T-helper 1 cell (primary cell): ENCODE measurements at places on chromosomes 3 and 15.

DNA sequence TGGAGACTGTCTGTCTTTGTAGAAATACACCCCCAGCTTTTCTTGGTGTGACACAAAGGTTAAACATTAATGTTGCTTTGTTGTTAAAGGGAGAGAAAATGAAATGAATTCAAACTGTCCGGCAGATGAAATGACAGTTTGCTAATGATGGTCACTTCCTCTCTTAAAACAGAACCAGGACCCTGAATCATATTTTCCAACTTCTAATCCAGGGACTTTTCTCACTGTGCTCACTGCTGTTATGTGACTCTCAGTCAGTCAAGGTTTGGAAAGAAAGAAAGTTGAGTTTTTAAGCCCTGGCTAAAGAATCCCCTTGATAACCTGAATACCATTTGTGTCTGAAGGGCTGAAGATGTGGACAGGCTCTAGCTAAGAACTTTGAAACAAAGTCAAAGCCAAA, 215.8 kb downstream of the AGBL1 start:
- DNase-seq, result no peak

DNA sequence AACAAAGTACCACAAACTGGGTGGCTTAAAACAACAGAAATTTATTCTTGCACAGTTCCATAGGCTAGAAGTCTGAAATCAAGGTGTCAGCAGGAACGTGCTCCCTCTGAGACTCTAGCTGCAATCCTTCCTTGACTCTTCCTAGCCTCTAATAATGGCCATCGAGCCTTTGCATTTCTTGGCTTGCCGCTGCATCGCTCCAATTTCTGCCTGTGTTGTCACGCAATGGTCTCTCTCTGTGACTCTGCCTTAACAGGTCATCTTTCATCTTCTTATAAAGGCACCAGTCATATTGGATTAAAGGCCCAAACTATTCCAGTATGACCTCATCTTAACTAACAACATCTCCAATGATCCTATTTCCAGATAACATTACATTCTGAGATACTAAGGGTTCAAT, 61.0 kb upstream of the FNDC3B start:
- no peak for DNase-seq

DNA sequence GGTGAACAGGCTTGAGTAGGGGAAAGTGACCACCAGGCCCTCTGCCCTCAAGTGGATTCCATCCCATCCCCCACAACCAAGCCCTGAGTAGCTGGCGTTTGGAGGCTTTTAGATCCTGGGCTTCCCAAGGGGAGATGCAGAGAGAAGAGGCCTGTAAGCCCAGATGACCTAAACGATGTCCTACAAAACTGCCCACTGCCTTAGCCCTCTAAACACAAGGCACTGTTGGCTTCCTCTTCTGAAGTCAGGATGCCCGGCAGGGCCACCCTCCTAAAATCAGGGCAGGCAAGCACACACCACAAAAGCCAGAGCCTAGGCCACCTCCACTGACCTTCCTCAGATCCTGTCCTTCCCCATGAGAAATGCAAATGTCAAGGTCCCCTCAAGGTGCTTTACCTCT, 68.6 kb downstream of the ADCY5 start:
- no peak for DNase-seq

GRCh38 chr3:183252973-183253527, at the start of gene B3GNT5:
Gene B3GNT5 (plus strand): TSS chr3:183253253. CDS start chr3:183269799, 16,546 bp downstream.
- no peak for DNase-seq

GRCh38 chr3:43908456-43908855, 217.7 kb downstream of the ABHD5 start:
- DNase-seq, result no peak

- DNase-seq, result no peak
Observed at GRCh38 chr3:132817646-132818177, 95.5 kb upstream of the NPHP3 start.

- no peak for DNase-seq
Observed at GRCh38 chr3:13012221-13012691, 61.0 kb downstream of the IQSEC1 start.

DNA sequence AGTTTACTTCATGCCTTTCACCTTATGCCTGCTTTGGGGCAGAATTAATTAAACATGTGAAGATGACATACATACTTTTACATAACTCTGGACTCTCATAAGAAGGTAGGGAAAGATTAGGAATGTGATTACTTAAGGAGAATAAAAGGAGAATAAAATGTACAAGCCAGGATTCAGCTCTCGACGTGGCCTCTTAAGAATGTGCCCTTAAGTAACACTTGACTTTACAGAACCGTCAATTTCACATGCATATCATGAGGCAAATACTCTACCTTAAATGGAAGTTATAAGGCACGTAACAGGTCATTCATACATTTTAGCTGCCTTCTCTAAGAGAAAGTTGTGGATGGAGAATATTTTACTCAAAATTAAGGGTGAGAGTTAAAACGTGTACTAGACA, 263.7 kb upstream of the LMCD1 start:
- DNase-seq, result no peak

GRCh38 chr3:155303540-155304097, 10.1 kb upstream of the STRIT1 start:
- DNase-seq, result no peak

DNA sequence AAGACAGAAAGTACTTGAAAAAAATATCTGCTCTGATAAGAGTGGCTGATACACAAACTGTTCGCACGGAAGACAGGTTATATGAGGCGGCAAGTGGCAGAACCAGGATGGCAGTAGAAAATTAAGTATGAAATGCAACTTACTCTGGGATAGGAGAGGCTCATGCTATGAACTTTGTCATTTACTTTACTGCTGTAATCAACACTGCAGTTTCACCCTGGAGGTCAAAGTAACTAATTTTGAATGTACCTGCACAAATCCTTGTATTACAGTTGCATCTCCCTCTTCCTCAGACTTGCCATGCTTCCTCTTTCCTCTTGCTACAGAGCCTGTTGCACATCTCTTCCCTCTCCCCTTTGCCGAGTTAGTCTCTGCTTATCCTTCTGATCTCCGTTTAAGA, 38.8 kb downstream of the HACL1 start:
- DNase-seq, result no peak

- no peak for DNase-seq
Observed at GRCh38 chr3:9136746-9137465, 112.5 kb downstream of the SRGAP3 start.

DNA sequence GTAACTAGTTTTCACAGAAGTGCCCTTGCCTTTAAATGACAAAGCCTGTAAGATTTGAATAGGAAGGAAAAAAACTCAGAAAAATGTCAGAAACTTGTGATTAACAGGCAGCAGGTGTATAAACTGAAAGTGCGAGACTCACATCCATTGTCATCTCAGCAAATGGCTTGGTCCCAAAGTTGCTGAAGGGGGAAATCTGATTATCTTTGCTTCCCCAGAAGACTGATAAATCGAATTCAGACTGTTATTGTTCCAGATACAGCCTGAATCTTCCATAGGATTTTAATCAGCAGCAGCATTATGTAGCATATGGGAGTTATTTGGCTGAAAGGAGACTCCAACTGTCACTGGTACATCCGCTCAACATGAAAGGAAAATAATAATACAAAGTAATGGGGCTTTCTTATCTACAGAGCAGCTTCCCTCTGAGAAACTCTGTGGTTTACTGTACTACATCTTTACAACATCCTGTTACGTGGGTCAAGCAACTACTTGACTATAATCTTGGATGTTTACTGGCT, 550.4 kb upstream of the CCDC54 start:
- no peak for DNase-seq

GRCh38 chr15:94723801-94724200, 492.4 kb downstream of the MCTP2 start:
- no peak for DNase-seq

GRCh38 chr3:148101061-148101460, 596.6 kb upstream of the AGTR1 start:
- DNase-seq, result no peak

DNA sequence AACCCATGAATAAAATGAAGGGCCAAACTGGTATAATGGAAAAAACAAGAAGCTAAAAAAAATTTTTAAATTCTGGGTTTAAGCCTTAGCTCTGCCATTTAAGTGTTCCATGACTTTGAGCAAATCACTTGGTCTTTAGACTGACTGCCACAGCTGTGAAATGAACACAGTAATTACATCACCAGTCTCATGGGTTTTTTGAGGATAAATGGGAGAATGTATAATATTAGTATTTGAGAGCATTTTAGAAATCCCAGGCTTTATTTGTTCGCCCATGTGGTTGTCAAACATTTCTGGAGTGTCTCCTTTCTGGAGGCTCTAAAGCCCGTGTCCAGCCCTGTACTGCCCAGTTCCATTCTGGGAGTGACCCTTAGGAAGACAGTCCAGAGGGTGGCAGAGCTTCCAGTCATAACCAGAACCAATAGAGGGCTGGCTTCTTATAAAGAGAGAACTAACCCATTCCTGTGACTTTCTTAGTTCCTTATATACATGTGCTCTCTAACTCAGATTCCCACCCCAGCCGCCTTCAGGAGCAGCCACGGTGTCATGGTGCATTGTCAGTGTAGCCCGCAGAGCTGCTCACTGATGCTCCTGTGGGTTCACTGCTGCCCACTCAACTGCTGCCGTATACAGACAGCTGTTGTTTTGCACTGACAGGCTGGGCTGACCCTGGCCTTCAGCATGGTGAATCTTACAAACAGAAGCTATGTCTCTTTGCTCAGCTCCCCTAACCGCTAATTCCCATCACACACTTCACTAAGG, 44.7 kb downstream of the BOC start:
- no peak for DNase-seq

- DNase-seq, result no peak
Observed at GRCh38 chr15:93041159-93041547, 47.9 kb downstream of the RGMA start.

DNA sequence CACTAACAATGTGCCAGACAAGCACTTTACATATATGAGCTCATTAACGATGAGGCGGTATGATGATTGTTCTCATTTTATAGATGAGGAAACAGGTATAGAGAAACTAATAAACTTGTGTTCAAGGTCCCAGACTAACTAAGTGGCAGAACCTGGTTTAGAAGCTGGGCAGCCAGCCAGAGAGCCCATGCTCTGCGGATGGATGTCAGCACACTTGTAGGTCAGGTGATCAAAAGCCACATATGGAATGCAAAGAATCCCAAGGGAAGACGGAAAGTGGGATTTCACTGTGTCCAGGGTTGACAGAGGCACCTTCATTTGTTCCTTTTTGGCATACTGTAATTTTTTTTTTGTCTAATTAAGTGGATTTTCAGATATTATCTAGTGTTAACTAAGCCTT, 103.7 kb downstream of the EFL1 start:
- no peak for DNase-seq
